Activated naive CD4-positive, alpha-beta T cell treated with Interleukin-2 at 50 U/mL for 16 hours (primary cell): ENCODE measurements at places on chromosomes 6 and 20.

DNA sequence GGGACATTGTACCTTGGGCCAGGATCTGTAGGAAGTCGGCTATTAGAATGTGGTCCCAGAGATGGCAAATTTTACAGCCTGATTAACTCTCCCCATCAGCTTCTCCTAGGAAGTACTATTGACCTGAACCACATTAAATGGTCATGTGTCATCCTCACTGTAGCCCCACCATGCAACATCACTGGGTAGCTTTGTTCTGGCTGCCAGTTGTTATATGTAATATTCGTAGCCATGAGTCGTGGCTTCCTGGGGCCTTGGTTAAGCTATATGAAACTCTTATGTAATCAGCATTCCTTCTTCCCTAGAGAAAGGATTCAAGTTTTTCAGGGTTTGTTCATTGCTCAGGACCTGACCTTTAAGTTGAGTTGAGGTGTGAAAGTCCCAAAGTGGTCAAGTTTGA lies 125.7 kb downstream of the ANKS1A start:
- no peak for DNase-seq

DNA sequence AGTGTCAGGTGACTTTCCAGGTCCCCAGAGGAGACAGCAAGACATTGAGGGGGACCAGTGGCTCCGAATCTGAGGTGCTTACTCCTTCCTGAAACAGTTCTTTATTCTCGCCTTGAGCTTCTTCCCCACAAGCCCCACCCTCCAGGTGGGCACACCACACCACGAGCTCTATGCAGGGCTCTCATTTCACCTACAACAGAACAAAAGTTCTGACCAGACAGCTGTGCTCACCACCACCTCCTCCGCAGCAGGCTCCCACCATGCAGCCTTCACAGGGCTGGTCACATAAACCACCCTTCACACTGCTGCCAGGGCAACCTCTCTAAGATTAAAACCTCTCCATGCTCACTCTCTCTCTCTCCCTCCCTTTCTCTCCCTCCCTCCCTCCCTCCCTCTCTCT lies 384.5 kb upstream of the ARID1B start:
- no peak for DNase-seq

GRCh38 chr20:46564241-46564957 lies 13.9 kb upstream of the OCSTAMP start:
- DNase-seq = no peak

GRCh38 chr6:84403545-84403944 lies 176.1 kb upstream of the CEP162 start:
- DNase-seq = no peak

DNA sequence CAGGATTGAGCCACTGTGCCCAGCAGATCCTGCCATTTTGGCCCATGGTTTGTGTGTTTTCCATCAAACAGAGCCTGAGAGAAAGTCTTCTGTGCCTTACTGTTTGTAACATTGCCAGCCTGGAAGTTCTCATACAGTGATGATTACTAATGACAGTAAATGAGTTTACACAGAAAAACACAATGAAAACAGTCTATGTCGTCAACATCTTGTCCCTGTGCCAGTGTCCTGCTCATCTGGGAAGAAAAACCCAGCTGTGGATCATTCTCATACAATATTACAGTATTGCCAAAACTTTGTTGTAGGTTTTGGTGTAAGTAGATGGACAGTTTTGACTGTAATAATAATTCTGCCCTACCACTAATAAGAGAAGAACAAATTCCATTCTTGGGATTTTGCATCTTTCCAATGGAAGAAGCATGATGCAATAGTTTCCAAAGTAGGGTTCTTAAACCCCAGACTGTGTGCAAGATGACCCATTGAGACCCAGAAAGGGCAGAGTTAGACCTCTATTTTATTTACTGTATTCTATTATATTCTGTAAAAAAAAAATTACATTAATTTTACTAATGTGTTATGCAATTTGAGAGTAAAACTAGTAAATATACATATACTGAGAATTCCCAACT lies 135.0 kb upstream of the JARID2 start:
- no peak for DNase-seq

- DNase-seq = no peak
These were observed 700.8 kb downstream of the RFPL4B start for GRCh38 chr6:113047932-113048331.

GRCh38 chr6:6697620-6698019 lies 109.1 kb downstream of the LY86 start:
- DNase-seq = no peak

GRCh38 chr6:52984247-52984646 lies 10.8 kb downstream of the GSTA4 start:
- DNase-seq = peak; percentile 19

- DNase-seq = peak; percentile 54
These were observed 1.8 kb downstream of the NFKBIE start for GRCh38 chr6:44263354-44264100.

DNA sequence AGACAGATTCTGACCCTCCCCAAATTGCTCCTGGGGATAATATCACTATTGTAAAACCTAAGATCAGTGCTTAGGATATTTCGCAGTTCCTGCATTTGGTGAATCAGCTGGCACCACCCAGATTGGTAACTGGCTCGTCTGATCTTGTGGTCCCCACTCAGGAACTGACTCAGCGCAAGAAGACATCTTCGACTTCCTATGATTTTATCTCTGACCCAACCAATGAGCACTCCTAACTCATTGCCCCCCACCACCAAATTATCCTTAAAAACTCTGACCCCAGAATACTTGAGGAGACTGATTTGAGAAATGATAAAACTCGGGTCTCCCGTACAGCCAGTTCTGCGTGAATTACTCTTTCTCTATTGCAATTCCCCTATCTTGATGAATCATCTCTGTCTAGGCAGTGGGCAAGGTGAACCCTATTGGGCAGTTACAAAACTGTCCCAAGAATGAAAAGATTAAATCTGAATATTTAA lies 55.7 kb upstream of the PRND start:
- DNase-seq = peak; percentile 61

- peak; percentile 32 for DNase-seq
These were observed 20.4 kb upstream of the EFHC1 start for GRCh38 chr6:52399511-52400312.

- no peak for DNase-seq
These were observed 327.6 kb upstream of the ARID1B start for GRCh38 chr6:156449569-156449968.

GRCh38 chr6:18264923-18265377 lies 620 bp upstream of the DEK start:
- DNase-seq = no peak

- DNase-seq = no peak
These were observed 26.1 kb upstream of the C20orf204 start for GRCh38 chr20:64009811-64010387.

GRCh38 chr6:21079468-21080048 lies 514.0 kb upstream of the SOX4 start:
- DNase-seq = no peak

GRCh38 chr6:113301651-113302050 lies 555.5 kb upstream of the MARCKS start:
- DNase-seq = no peak

- no peak for DNase-seq
These were observed 13.3 kb downstream of the PREP start for GRCh38 chr6:105389543-105389942.

DNA sequence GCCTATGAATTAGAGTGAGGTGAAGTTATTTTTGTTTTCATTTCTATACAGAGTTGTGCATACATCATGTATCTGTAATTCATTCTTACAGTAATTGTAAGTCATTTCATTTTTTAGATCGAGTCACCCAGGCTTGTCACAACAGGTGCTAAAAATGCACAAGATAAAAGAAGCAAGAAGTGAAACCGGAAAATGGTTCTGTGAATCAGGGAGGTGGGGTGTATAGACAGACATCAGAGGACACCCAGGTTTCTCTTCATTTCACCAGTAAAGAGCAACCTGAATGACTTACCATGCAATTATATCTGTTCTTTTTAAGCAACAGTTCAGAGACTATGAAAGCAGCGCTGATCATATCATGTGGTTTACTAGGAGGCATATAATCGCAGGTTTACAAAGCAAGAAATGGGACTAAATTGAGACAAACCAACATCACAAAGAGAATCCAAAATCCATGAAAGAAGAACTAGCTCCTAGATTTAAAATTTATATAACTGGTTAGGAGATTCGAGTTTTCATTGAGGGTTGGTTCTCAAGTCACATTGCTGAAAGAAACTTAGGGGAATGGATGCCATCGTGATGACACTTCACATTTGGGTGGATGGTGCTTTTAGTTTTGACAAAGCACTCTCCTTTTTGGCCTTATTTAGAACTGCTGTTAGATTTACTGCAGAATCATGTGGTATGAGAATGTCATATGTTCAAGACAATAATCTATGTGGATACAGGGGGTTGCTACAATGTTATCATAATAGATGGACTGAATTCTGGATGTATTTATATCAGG lies 27.9 kb upstream of the TBC1D7 start:
- peak; percentile 17 for DNase-seq

- DNase-seq = no peak
These were observed 23.5 kb upstream of the CALHM6 start for GRCh38 chr6:116437656-116438055.

- DNase-seq = no peak
These were observed 13.4 kb upstream of the GMNN start for GRCh38 chr6:24761193-24761835.

DNA sequence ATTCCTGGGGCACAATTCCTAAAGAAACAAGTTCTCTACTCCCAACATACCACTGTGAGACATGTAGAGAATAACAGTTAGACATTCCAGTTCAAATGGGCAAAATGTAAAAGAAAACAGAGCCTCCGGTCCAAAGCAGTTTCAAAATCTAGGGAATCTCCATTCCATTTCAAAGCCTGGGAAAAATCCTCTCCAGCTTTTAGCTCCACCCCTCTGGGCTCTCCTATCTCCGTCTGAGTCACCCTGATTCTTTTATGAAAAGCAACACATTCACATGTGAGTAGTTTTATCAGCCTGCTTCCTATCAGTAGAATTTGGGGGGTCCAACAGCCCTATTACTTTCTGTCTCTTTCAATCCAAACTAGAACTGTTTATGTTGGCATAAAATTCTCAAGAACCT lies 3.7 kb downstream of the CSNK2A1 start:
- DNase-seq = no peak
